ENCODE measurements at places on chromosomes 13 and 19.

DNA sequence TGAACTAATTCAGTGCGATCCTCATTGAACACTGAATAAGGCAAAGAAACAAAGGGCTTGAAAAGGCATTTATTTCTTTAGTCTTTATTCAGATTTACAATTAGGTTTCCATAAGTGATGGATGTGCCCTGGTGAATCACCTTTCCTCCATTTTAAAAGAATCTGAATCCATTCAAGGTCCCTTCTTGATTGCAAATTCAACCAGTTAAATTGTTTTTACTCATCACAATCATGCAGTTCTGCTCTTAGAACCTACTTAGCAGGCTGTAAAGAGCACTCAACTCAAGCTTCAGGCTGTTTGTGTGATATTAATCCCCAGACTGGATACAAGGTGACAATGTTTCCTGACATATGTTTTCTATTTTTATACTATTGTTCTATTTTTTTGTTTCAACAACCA lies 321.0 kb downstream of the TBC1D4 start:
- no peak for DNase-seq

GRCh38 chr13:28340272-28340793 lies 154.6 kb downstream of the FLT1 start:
- DNase-seq: no peak

- DNase-seq: no peak
Observed at GRCh38 chr19:1655987-1656608, 3.7 kb upstream of the TCF3 start.

GRCh38 chr13:79402074-79402635 lies 3.9 kb downstream of the RBM26 start:
- DNase-seq: no peak

GRCh38 chr13:61765181-61765742 lies 349.6 kb upstream of the PCDH20 start:
- DNase-seq: no peak

DNA sequence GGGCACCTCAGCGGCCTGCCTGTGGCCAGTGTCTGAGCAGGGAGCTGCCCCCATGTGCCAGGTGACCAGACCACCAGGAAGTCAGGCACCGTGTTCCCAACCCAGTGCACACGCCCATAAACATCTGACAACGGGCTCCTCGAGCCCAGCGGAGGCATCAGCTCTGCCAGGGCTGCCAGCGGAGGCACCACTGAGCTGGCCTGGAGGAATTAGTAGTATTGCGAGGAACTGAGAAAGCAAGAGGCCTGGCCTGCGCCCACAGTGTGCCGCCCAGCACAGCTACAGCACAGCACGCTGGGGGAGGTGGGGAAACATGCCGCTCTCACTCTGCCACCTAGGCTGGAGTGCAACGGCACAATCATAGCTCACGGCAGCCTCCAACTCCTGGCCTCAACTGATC lies 44.6 kb downstream of the ANKRD27 start:
- no peak for DNase-seq

GRCh38 chr19:32887572-32888215 lies 18.1 kb upstream of the SLC7A9 start:
- DNase-seq: no peak

DNA sequence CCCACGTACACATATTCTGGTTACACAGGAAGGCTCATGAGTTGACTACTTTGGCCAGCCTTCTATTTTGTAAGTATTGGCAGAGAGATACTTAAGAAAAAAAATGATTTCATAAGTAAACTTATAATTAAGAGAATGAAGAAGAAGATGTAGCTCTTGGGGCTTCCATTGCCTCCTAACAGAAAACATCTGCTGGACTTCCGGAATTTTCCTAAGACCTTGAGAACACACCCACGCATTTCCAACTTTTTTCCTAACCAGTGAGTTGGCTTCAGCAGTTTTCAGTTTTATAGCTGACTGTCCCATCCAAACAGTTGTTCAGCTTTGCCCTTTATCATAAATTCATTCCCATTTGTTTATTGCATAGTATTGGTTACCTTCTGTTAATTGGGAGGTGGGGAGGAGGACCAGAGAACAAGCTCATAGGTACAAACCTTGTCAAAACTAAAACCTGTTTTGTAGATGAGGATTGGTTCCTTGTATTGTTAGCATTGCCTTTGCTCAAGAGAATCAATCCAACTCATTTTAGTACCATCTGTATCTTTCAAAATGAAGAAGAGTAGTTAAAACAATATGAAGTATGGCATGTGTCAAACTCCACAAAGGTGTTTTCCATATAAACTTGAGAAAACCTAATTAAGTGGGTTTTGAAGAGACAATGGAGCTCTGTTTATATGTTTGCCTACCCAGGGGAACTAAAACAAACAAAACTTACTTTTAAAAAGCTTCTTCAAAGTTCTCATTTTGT lies 93.9 kb downstream of the COL4A2 start:
- DNase-seq: no peak

- DNase-seq: no peak
Observed at GRCh38 chr13:99359528-99359927, 52.3 kb upstream of the GPR183 start.

DNA sequence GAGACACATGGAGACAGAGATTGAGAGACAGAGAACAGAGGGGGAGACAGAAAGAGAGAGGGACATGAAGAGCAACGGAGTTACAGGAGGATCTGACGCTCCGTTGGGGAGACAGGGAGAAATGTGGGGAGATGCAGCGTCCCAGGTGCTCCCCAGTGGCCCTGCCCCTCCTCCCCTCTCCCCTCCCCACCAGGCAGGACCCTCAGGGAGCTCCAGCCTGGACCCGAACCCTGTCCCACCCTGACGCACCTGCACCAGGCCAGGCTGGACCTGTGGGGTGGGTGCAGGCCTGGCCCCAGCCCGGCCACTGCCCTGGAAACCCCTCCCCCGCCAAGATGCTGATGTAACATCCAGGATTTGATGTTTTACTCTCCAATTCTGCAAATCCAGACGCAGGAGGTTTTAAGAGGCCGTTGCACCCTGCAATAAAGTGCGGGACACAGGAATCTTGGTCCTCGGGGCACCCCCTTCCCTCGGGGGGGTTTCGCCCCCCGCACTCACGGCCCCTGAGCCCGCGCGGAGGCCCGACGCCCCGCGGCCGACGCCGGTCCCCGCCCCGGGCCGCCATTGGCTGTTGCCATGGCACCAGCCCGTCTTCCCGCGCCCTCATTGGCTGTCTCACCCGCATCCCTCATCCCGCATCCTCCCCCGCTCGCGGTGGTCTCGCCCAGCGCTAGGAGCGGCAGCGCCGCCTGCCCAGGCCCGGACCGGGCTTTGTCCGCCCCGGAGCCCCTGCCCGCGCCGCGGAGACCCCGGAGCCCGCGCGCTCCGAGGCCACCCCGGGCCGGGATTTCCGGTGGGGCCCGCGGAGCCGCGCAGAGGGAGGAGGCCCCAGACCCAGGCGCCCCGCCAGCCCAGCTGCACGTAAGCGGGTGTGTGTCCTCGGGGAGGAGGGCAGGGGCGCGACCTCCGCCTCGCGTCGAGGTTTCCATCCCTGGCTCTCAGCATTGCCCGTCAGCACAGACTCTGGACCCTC lies at the start of gene APC2:
Gene APC2, plus strand, starts transcription at position 655 of the 976 bp plus-strand sequence. CDS start 2,881 bp downstream, outside the sequence.
- peak; percentile 90 for DNase-seq

GRCh38 chr13:108674346-108674745 lies 44.9 kb downstream of the MYO16 start:
- DNase-seq: no peak

GRCh38 chr13:26433776-26434175 lies 123.7 kb upstream of the WASF3 start:
- DNase-seq: no peak

Measured in Ammon's horn (tissue), 1 donor.